Type B pancreatic cell (in vitro differentiated cells): ENCODE measurements at places on chromosomes 3 and 15. TPM values are rescaled to one million over a fixed set of nuclear protein-coding genes. Genes with fewer than 3 reads are reported as not detected.

The RHOV gene
- total RNA-seq = 19.3 and 43.3 TPM in 2 replicates

- no peak for DNase-seq
- peaks cover 11% of the 10 kb centered on the region for H3K27me3 ChIP-seq
- H3K4me1 ChIP-seq = peaks cover 42% of the 10 kb centered on the region
- H3K4me3 ChIP-seq = no peak overlapping the region
- H3K27ac ChIP-seq = no peak overlapping the region
Observed at GRCh38 chr3:73255609-73256029, 194.2 kb downstream of the EBLN2 start.

DNA sequence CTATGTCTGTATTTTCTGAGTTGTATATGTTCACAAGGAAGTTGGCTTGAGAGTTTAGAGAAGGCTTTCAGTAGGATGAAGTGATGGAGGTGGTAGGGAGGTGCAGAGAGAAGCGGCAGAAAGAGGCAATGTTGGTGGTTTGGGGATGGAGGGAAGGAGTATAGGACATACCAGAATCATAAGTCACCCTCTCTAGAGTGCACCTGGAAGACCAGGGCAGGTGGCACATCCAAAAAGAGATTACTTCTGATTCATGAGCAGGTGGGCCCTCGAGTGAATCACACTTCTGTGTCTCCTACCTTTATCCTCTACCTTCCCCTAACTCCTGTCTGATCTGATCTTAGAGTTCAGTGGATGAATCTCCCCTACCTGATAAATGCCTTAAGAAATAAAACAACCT lies 41.8 kb upstream of the MRPL3 start:
- DNase-seq = no peak
- H3K27me3 ChIP-seq = peaks cover 12% of the 10 kb centered on the region
- no peaks in the 10 kb centered on the region for H3K36me3 ChIP-seq
- no peaks in the 10 kb centered on the region for H3K4me1 ChIP-seq
- no peak overlapping the region for H3K4me3 ChIP-seq
- no peak overlapping the region for H3K27ac ChIP-seq

The DGKG gene
- 1.5 and 11.6 TPM in 2 replicates for total RNA-seq

The LRRC2 gene
- 0.31 TPM in 2 replicates for total RNA-seq

The ZDHHC19 gene
- 0.85 TPM in 1 of 2 replicates, not detected in the other for total RNA-seq

DNA sequence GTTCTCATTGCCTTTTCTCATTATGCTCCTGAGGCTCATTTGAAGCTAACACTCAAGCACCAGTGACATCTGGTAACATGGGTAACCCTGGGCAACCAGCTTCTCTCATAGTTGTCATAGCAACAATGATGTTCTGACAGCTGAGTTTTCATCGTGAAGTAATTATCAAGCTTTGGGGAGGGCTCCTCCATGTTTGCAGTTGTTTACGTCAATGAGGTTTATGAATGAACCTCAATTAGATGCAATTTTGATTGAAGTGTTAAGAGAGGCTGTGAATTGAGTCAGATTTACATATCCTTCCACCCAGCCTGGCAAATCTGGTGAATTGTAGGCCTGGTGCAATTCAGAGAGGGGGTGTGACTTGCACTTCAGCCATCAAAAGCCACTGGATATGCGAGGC lies 119.3 kb upstream of the CHD2 start:
- H3K4me3 ChIP-seq = no peak overlapping the region
- H3K4me1 ChIP-seq = no peaks in the 10 kb centered on the region
- peaks cover 5% of the 10 kb centered on the region for H3K36me3 ChIP-seq
- no peak for DNase-seq
- no peak overlapping the region for H3K27ac ChIP-seq

DNA sequence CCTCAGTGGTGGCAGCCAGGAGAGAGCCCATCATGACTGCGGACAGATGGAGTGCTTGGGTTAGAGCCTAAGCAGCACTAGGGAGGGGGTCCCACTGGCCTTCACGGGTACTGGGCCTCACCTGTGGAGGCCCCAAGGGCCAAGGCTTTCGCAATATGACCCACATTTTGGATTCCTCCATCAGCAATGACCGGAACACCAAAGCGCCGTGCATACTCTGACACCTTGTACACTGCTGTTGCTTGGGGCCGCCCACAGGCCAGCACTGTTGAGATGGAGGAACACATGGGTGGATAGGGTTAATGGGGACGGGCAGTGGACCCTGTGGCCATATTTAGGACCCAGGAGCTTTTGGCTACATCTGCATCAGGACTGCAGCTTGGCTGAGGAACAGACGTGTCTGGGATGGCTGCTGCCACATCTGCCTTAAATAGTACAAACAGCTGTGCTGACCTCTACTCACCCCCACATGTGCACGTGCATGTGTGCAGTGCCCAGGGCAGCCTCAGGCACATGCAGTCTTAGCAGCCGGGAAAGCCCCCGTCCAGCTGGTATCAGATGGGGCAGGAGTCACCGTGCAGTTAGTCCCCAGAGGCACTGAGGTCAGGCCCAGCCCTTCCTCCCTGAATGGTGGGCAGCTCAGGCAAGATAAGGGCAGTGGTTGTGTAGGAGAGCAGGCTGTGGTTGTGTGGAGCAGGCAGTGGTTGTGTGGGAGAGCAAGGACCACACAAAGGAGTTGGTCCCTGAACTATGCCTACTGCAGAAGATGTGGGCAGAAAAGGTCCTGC lies 3.3 kb downstream of the NDUFAF3 start:
- no peaks in the 10 kb centered on the region for H3K27me3 ChIP-seq
- DNase-seq = no peak
- peaks cover 34% of the 10 kb centered on the region for H3K4me1 ChIP-seq

The PIGB gene
- 8.4 and 10.2 TPM in 2 replicates for total RNA-seq

DNA sequence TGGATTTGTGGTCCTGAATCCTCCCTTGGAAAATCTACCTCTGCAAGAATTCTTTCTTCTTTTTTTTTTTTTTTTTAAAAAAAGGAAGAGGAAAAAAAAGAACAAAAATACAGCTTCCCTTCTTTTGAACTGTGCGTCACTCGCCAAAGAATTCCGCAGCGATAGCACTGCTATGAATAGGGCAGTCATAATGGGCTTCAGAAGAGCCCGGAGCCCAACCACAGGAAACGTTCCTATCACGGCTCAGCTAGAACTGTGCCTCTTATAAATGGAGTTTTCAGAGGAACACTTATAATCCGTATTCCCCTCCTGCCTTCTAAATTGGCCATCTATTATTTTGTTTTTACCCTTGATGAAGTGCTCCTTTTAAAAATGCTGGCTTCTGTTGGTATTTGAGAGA lies 227.7 kb downstream of the ADAMTS17 start:
- peak overlapping the region; percentile 57 for H3K4me3 ChIP-seq

The DAZL gene
- not detected in 2 replicates for total RNA-seq

- DNase-seq = no peak
- no peaks in the 10 kb centered on the region for H3K27me3 ChIP-seq
- peaks cover 26% of the 10 kb centered on the region for H3K4me1 ChIP-seq
- peak overlapping the region; percentile 94 for H3K27ac ChIP-seq
Observed at GRCh38 chr3:133662278-133662651, 524 bp upstream of the TOPBP1 start.

DNA sequence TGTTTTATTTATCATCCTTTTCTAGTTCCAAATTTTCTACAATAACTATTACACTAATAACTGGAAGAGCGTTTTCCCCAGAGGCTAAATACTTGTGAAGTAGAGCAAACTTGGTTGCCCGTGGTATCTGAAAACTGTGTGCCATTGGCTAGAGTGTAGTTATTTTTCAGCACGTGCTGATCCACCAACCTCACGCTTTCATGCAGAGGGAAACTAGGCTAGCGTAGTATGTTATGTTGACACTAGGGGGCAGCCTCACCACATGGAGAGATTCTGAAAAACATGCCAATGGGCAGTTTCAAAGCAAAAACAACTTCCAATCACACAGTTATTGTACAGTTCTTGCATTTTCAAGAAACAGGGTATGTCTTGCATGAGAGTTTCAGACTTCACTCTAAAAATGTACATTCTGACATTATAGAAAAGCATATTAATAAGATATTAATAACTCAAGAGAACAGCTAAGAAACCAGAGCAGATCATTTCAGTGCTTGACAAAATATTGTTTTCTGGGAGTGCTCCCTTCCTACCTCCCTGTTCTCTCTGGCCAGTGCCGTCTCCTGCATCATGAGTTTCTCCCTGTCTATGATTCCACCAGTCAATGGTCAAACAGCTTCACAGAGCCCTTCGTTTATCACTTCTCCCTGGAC lies 39.7 kb downstream of the SPATA12 start:
- H3K27ac ChIP-seq = no peak overlapping the region
- H3K36me3 ChIP-seq = peaks cover 25% of the 10 kb centered on the region
- no peaks in the 10 kb centered on the region for H3K27me3 ChIP-seq
- no peak for DNase-seq
- peaks cover 22% of the 10 kb centered on the region for H3K4me1 ChIP-seq
- no peak overlapping the region for H3K4me3 ChIP-seq

- H3K36me3 ChIP-seq = no peaks in the 10 kb centered on the region
- H3K4me1 ChIP-seq = peaks cover 59% of the 10 kb centered on the region
- no peaks in the 10 kb centered on the region for H3K27me3 ChIP-seq
- no peak overlapping the region for H3K4me3 ChIP-seq
- no peak overlapping the region for H3K27ac ChIP-seq
Observed at GRCh38 chr15:62502451-62502850, 337.4 kb upstream of the C2CD4B start.

The VIPR1 gene
- total RNA-seq = 4.7 and 5.6 TPM in 2 replicates

DNA sequence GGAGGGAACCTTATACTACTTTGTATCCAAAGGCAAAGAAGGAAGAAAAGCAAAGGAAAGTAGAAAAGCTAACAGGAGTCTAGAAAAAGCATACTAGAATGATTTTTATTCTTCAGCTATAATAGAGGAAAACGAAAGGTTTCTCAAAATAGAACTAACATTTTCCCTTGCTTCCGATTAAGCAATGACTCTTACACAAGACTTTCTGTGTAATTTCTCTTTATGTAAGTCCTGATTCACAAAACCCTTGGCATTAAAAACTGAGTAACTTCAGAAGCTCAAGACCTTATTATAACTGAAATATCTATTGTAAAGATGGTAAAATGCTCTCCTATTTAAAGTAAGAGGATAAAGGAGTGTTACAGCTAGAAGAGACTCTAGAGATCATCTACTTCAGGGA lies 97.4 kb downstream of the DTWD1 start:
- DNase-seq = no peak
- no peaks in the 10 kb centered on the region for H3K4me1 ChIP-seq
- no peak overlapping the region for H3K4me3 ChIP-seq
- no peak overlapping the region for H3K27ac ChIP-seq

DNA sequence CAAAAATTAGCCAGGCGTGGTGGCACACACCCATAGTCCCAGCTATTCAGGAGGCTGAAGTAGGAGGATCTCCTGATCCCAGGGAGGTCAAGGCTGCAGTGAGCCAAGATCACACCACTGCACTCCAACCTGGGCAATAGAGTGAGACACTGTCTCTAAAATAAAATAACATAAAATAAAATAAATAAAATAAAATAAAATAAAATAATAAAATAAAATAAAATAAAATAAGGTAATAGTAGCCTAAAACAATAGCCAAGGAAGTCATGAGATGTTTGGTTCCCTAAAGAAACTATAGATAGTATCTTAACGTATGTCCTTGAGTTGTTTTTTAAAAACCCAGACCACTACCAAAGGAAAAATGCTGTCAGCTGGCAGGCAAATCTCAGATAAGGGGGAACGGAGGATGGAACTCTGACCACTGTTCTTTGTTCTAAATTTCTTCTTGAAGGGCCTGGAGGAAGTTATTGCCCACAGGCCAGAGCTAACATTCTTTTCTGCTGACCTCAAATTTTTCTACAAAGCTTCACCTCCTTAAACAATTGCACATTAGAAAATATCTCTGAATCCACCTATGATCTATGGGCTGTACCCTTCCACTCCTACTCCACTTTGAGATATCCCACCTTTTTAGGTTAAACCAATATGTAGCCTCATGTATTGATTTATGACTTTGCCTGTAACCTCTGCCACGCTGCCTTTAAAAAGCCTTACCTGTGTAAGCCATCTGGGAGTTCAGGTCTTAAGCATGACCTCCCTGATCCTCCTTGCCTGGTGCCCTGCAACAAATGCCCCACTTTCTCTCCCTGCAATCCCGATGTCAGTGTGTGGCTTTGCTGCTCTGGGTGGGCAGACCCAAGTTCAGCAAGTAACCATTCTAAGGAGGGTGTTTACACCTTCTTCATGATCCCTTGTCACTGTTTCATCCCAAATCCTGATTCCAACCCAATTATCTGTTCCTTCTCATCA lies 126.2 kb upstream of the BHLHE40 start:
- no peak for DNase-seq
- peaks cover 25% of the 10 kb centered on the region for H3K4me1 ChIP-seq
- peak overlapping the region; percentile 7 for H3K27ac ChIP-seq

DNA sequence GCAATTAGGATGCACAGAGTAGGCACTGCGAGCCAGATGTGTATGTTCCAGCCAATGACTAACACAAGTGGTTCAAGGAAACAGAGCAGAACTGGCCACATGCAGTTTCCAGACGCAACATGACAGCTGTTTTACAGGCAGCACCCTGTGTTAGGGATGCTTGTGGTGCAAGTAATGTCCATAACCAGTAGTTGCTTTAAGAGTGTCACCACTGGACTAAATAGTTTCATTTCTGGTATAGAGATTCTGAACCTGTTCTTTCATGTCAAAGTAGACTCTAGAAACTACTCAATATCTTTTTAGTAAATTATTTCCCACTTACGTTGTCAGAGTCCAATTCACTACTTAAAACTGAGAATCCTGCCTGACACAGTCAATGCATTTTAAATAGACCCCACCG lies 14.5 kb upstream of the LPP start:
- H3K4me1 ChIP-seq = no peaks in the 10 kb centered on the region
- no peak for DNase-seq
- peaks cover 2% of the 10 kb centered on the region for H3K27me3 ChIP-seq

GRCh38 chr3:184764191-184764590 lies 47.8 kb upstream of the VPS8 start:
- H3K4me3 ChIP-seq = no peak overlapping the region
- H3K4me1 ChIP-seq = peaks cover 33% of the 10 kb centered on the region
- peaks cover 7% of the 10 kb centered on the region for H3K27me3 ChIP-seq
